ENCODE measurements at places on chromosomes 4 and X.

GRCh38 chr4:40800064-40800463 is 50.3 kb downstream of the NSUN7 start:
- DNase-seq = no peak

DNA sequence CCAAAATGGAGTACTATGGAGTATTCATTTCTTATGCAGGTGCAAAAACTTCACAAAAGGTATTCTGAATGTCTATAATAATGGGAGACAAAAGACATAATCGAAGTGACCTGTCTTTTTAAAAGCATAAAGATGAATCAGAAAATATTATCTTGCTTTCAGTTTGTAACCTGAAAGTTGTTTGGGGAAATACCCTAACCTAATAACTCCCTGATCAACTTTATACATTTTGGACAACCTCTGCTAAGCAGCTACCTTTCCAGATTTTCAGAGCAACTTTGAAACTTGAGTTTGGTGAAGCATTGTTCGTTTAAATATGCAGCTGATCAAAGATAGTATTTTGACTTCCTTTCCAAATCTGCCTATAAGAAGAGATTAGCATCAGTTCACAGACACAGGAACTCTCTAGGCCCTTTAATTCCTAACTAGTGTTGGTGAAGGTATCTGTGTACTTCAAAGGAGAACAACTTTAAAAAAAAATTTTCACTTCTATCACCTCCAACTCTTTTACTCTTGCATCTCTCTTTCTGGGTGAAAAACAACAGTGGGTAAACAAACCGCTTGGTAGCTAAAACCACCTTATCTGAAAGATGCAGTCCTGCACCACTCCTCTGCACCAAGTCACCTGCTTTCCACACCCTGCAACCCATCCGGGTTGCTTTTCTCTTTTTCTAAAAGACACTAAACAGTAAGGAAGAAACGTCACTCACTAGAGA is 26.5 kb downstream of the CD40LG start:
- no peak for DNase-seq

DNA sequence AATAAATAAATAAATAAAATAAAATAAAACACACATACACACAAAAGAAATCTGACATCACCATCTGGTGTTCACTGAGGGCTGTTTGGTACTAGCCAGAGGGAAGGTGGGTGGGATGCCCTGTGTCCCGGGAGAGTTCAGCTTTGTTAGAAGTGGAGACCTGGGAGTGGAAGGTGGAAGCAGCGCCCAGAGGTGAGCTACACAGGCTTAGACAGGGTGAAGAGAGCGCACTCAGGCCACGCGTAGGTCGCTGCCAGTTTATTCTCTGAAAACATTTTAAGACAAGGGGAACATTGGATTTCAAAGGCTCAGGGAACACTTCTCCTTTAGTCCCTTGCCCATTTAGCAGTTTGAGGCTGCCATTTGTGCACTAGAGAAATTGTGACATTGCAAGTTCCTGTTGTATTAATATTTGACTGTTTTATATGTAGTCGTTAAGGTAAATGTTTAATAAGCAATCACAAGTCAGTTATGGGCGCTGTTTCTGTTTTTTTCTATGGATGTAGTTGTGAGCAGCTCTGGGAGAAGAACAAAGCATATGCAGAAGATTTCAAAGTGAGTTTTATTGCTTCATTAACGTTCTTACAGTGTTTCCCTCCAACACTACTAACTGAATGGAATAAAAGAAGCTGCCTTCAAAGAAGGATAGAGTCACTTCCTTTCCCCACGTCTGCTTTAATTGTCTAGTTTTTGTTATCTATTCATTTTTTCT is 405.5 kb upstream of the NR3C2 start:
- DNase-seq = no peak

DNA sequence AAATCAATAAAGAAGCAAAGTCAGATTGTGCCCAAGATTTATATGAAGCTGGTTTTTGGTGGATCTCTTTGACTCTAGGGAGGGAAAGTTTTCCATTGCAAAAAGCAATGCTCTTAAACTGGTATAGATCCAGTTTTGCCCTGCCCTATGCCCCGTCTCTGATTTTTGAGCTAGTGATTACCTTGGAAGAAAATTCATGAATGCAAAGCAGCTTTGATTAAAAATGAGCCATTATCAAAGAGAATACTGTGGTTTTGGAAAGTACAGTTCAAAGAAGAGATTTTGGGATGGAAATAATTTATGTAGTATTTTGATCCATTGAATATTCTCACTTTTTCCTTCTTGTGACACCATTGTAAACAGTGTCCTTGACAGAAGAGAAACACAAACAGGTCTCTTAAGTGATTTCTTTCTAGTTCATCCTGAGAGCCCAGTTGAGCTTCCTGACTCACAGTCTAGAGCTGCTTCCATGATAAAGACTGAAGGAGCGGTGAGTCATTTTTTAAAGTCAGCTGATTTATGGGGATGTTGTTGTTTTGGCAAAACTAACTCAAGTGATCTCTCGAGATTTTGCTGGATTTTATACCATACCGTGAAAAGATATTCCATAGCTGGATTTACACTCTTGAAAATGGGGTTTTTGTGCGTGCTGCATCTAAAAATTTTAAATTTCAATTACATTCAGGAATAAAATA is 76.7 kb downstream of the AFF1 start:
- no peak for DNase-seq

- DNase-seq = no peak
Measured at GRCh38 chr4:132770776-132771175, 378.3 kb upstream of the PCDH10 start.

DNA sequence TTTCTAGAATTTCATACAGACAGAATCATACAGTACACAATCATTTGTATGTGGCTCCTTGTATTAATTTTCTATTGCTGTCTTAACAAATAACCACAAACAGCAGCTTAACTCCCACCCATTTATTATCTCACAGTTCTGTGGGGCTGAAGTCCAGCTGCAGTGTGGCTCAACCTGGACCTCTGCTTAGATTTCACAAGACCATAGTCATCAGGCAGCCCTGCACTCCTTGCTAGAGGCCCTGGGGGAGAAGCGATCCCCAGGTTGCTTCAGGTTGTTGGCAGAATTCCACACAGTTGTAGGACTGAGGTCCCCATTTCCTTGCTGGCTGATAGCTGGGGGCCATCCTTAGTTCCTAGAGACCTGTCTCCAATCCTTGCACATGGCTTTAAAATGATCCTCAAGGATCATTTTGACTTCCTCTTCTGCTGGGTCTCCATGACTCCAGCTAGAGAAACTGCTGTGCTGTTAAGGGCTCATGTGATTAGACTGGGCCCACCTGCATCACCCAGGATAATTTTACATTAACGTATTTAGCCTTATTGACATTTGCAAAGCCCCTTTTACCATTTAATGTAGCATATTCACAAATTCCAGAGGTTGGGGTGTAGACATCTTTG is 60.9 kb upstream of the SMAD1 start:
- no peak for DNase-seq

GRCh38 chrX:119871245-119871598 is 311 bp downstream of the RNF113A start:
- DNase-seq = no peak

- DNase-seq = no peak
Measured at GRCh38 chrX:136491832-136492231, 4.1 kb downstream of the BRS3 start.

DNA sequence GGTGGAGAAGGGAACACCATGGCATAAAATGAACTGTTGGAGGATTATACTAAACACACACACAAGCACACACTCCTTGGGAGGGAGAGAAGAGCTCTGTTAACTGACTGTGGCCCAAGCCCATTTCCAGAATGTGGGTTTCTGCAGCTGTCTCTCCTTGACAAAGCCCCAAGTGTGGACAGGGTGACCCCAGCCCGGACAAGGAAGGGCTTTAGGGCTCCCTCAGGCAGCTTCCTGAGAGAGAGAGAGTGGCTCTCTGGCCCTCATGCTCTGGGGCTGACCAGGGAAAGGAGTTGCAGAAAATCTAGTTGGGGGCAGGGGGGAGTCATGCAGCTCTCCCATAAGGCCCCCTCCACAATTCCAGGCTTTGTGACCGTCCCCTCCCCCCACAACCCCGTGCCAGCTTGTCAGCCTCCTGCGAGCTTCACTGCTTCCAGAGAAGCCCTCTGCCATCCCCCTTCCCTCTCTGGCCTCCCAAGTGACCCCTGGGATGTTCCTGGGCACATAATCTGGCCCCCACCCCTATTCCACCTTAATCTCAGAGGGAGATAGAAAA is 590 bp downstream of the ARHGEF9 start:
- DNase-seq = no peak

DNA sequence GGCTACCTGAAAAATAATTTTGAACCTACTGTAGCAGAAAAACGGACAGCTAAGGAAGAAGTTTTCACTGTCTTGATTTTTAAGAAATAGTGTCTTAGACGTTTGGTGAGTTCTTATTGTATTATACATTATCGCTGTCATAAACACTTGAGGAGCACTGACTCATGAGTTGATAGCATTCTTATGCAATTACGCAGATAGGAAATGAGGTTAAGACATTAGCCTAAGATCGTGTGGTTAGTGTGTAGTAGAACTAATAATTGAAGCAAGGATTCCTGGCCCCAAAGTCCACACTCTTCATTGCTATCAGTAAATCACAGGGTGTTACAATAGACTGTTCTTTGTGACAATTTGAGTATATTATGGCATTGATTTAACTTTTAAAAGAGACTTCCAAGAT is 238.1 kb downstream of the ARAP2 start:
- no peak for DNase-seq

GRCh38 chr4:103024996-103025395 is 5.5 kb upstream of the SLC9B1 start:
- no peak for DNase-seq

DNA sequence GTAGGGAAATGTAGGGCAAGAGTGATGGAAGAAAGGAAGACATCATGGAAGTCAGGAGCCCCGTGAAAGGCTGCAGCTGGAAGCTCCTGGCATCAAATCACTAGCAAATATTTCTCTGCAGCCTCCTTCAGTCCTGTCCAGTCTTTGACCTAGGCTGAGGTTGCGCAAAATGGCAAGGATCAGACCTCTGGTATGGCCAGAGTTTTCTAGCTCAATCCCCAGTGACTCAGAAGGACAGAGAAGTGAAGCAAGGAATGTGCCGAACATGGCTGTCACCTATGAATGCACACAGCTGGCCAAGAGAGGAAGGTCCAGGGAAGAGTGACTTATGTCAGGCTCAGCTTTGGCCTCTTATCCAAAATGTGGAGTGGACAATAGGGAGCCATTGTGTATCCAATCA is 71.1 kb upstream of the PHOX2B start:
- no peak for DNase-seq

GRCh38 chrX:73922856-73923455 is 360.0 kb downstream of the CHIC1 start:
- DNase-seq = no peak

GRCh38 chrX:123860983-123861382 is 1.1 kb downstream of the XIAP start:
- DNase-seq = no peak

DNA sequence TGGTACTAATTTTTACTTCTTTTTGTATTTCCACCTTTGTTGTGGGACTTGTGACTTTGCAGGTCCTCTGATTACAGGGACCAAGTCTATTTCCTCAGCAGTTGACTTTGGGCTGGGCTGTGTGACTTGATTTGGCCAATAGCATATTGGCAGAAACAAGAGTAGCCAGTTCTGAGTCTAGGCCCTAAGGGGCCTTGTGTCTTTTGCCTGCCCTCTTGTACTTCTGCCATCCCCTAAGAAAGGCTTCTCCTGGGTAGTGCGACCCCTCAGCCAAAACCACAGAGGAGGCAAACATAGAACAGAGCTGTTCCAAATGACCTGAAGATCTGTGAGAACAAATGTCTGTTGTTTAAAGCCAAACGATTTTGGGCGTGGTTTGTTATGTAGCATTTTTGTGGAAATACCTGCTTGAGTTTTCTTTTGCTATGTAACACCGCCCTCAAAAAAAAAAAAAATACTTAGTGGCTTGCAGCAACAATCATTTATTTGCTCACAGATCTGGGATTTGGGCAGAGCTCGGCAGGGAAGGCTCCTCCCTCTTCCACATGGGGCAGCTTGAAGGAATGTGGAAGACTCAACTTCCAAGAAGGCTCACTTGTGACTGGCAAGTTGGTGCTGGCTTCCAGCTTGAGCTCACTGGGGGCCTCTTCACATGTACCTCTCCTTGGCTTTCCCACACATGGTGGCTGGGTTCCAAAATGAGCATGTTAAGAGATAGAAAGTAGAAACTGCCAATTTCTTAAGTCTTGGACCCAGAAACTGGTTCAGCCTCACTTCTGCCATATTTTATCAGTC is 423.0 kb upstream of the CNKSR2 start:
- DNase-seq = no peak

DNA sequence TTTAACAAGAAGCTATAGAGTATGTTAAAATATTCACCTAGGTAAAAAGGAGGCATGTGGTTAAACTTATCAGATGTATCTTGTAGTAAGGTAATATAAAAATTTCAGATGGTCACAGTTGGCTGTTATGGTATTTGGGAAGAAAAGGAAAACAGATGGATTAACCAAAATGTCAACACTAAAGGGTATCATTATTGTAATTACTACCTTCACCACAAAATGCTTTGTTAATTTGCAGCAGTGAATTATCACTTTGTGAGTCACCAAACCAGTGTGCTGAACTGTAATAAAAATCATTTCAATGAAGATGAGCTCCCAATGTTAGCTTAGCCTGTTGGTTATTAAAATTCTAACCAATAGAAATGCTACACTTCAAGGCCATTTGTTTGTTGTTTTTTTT is 233.9 kb downstream of the RPA4 start:
- no peak for DNase-seq

GRCh38 chr4:76492055-76492454 is 57.0 kb downstream of the SHROOM3 start:
- no peak for DNase-seq

- no peak for DNase-seq
Measured at GRCh38 chrX:108732630-108733321, 3.6 kb downstream of the IRS4 start.

DNA sequence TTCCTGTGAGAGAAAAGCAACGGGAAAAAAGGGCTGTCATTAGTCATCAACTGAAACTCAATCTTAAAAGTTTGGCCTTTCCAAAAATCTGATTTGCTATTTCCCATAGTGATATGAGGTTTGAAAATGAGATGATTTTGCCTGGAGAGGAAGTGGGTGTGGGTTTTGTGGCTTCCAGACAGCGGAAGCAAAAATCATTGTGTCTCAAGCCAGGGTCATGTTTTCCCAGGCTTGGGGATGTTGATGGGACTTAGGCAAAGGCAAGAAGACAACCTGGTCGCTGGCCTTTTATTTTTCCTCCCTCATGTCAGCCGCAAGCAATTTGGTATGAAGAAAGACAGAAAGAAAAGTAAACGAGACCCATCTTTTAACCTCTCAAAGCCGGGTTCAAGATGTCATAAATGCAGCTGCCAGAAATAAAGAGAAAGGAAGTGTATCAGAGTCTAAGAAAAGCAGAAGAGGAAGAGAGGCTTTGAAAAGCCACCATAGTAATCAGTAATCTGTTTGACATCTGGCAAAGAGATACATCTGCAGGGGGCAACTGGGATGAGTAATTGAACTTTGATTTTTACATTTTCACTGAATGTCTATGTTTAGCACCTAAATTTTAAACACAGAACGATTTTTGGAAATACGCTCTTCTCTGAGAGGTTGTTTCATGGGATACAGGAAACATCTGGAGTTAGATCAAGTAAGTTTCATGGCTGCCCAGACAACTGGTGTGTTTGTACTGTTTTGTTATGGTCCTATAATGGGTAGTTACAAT is 521.6 kb upstream of the SLIT2 start:
- DNase-seq = no peak
